ENCODE measurements at places on chromosomes 2 and 18. TPM values are rescaled to one million over a fixed set of nuclear protein-coding genes. Genes with fewer than 3 reads are reported as not detected.

The ATG16L1 gene
- 21.8 TPM for total RNA-seq

The RAPGEF4 gene
- 9.9 TPM for total RNA-seq

The DYNAP gene
- not detected for total RNA-seq

GRCh38 chr2:106885329-106885728, 638 bp downstream of the ST6GAL2 start:
- no peak for DNase-seq

GRCh38 chr2:86224645-86225355, 25.5 kb downstream of the MRPL35 start:
- DNase-seq: no peak

Data from thoracic aorta (tissue), 2 donors.